Fibroblast of skin of right quadriceps (primary cell): ENCODE measurements at places on chromosomes 12 and 14.

DNA sequence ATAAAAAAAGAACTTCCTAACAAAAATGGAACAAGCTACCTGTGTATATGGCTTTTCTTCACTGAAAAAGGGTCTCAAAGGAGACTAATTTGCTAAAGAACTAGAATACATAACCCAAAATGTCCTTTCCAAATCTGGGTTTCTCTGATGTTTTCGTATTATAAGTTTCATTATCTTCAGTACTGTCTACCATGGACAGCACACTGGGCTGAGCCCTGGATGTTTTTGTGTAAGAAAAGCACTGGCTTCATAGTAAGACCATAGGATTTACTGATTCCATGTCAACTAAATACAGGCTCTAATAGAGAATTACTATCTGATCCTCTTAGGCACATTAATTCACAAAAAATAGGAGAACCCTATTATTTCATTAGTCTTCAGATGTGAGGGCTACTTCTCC, 94.3 kb upstream of the GPHB5 start:
- no peak for DNase-seq

DNA sequence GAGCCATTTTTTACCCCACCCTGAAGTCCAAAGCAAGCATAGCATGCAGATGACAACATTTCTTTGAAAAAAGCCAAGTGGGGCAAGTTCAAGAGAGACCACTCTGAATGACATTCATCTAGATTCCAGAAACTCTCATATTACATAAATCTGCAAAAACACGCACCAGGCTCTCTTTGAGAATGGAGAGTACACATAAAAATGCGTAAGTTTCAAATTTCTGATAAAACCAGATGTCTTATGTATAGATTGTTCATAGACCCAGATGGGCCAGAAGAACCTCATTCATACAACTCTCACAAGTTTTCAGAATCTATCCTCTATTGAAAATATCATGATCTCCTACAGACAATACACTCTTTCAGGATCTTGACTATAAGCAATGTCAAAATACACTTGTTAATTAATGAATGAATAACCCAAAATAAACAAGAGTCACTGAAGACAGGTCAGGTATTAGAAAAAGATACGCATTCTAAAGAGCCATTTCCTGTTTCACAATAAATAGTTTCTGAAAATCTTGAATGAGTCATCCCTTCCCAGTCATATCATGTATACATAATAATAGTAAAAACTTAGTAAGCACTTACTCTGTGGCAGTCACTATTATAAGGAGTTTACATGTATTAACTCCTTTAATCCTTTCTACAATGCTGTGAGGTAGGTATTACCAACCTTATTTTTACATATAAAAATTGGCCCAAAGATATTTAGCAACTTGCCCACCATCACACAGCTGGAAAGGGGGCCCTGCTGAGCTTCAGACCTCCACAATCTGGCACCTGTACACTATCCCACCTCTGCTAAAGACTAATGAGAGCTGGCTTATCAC, 72.0 kb downstream of the PPP2R5E start:
- peak; percentile 80 for DNase-seq

- no peak for DNase-seq
Measured at GRCh38 chr12:128091101-128091720, 175.8 kb upstream of the TMEM132C start.

DNA sequence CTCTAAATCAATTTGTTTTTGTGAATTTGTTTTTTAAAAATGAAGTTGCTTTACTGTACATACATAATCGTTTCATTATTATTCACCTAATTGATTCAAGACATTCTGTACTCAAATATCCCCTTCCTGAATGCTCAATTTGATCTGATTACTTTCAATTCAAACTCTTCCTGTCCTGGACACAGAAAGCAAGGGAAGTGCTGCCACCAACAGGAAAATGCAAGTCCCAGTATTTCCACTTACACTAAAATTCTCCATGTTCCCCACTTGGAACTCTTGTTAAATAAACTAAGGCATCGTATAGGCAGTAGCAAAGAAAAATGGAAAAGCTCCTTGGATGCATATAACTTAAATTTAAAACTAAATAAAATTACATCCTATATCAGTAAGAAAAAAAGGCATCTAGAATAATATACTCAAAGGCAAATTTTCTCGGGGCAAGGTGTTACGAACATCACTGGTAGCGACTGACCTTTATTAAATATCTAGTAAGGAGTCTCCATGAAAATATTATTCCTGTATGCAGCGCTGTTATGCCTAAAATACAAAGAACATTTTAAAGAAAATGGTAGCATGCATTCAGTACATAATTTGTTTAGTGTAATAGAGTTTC, 72.0 kb upstream of the DBX2 start:
- DNase-seq = peak; percentile 8

DNA sequence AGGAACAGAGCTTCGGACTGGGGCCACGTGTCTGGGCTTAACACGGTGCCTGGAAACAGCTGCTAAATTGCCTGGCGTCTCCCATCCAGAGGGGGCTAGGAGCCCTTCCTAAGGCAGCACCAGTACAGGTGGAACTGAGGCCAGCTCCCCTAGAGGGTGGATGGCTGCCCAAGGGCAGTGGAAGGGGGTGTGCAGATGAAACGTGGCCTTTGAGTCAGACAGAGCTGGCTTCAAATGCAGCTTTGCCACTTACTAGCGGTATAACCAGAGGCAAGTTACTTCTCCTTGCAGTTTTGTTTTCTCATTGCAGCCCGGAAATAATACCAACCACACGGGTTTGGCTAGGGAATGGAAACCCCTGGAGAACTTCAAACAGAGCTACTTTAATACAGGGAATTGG, 59.3 kb upstream of the SLC24A4 start:
- no peak for DNase-seq
